ENCODE measurements at places on chromosomes 2 and 18.

- peak; percentile 89 for DNase-seq
Observed at GRCh38 chr2:127649684-127650040, 3.7 kb downstream of the GPR17 start.

DNA sequence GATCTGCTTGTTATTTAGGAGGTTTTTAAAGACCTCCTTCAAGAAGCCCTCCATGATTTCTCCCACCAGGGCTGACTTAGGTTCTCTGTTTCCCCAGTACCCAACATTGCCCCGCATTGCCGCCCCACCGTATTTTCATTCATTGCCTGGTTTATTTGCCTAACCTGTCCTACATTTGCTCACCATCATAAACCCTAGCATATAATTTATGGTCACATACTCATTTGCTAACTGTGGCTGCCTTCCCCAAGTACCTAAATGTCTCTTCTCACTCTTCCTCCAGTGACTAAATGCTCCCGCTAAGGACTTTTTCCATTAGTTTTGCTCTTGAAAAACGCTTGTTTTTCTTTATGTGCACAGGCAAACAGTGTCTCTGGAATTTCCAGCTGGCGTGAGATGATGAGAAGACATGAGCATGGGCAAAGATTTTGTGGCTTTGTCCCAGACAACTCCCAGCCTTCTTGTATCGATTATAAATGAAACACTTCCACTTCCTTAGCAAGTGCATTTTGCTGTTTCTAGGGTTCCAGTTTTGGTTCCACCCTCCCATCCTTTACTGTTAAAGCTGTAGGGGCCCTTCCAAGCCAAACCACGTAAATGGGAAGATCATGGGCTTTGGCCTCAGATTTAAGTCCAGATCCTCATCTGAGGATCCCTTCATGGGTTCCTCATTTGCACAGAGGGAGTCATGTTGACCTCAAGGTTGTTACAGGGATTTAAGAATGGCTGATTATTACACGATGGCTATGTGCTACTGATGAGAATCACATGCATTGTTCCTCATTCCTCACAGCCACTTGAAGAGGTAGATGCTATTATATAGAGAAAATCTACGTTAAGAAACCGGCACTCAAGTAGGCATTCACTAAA is 21.0 kb upstream of the ARMC9 start:
- no peak for DNase-seq

DNA sequence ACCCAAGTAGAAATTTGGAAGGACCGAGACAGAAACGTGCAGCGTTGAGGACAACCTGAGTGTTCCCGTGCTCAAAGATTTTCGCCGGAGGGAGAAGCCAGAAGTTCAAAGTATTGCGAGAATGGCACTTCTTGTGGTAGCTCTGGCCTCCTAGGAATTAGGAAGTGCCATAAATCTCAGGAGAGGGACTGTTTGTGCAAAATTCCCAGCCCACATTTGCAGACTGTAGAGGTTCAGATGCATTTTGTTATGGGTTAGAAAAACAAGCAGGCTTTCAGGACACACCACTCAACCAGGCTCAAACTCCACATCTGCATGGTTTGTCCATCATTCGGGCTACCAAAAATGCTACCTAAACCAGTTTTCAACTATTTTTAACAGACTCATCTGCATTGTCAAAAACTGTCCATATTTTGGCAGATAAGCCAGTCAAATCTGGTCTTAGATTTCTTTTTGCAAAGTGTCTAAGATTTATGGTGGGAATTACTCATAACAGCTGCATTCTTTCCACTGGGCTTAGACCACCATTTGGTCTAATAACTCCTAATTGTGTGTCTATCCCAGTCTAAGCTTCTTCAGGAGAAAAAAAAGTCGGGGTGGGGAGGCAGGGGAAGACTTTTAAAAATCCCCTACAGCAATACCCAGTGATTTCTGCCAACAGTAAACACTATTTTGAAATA is 422.9 kb downstream of the ARHGAP15 start:
- no peak for DNase-seq

- DNase-seq = no peak
Observed at GRCh38 chr2:8133363-8133762, 548.5 kb upstream of the ID2 start.

DNA sequence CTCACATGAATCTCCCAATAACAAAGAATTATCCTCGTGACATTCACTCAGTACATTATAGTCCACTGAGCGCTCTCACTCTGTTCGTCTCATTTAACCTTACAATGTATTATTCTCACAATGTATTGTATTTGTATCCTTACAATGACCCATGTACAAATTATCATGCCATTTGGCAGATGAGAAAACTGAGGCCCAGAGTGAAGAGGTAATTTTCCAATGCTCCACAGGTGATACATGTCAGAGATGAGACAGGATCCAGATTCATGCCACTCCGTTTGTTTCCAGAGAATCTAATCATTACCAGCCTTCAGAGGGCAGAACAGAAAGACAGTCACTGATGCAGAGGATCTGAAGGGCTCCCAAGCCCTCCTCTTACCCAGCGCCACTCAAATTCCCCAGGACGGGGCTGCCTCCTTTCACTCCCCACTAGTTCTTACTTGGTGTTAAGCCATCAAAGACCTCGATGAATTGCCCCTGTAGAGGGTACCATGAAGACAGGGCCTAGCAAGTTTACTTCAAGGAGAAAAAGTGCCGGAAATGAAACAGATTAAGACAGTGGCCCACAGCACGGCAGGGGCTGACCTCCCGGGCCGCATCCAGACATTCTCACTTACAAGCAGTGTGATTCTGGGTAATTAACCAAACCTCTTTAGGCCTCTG is 98.4 kb upstream of the MBOAT2 start:
- DNase-seq = no peak

- DNase-seq = no peak
Observed at GRCh38 chr2:27795868-27796277, 24.4 kb downstream of the MRPL33 start.

DNA sequence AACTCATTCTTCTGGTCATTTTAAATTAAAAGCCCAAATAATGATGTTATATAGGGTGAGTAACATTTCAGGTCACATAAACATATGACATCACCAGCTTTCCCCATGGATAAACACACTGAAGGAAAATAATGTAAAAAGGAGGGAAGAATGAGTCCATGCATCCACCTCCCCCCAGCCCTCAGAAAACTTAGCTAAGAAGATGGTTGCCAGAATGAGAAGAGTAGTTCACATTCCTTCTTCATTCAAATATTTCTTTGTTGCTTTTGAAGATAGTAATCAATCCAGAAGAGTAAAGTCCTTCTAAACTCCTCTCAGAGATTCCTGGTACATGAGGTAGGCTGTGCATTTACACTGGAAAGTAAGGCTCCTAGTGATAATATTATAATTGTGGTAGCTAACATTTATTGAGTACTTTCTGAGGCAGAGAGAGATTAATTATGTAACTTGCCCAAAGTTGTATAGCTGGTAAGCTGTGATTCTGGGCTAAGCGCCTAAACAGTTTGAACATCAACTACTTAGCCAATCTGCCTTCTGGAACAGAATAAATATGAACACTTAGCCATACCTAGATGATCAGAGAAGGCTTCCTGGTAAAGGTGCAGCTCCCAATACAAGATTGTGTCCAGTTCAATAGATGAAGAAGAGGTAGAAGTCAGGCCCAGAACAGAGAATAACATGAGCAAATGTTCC is 256.7 kb upstream of the FN1 start:
- DNase-seq = no peak

- DNase-seq = no peak
Observed at GRCh38 chr18:48085781-48086487, 155.5 kb upstream of the SMAD2 start.

- DNase-seq = no peak
Observed at GRCh38 chr18:47343291-47343690, 91.8 kb upstream of the SKOR2 start.

GRCh38 chr18:49031511-49032188 is 80.9 kb upstream of the SMAD7 start:
- peak; percentile 39 for DNase-seq

DNA sequence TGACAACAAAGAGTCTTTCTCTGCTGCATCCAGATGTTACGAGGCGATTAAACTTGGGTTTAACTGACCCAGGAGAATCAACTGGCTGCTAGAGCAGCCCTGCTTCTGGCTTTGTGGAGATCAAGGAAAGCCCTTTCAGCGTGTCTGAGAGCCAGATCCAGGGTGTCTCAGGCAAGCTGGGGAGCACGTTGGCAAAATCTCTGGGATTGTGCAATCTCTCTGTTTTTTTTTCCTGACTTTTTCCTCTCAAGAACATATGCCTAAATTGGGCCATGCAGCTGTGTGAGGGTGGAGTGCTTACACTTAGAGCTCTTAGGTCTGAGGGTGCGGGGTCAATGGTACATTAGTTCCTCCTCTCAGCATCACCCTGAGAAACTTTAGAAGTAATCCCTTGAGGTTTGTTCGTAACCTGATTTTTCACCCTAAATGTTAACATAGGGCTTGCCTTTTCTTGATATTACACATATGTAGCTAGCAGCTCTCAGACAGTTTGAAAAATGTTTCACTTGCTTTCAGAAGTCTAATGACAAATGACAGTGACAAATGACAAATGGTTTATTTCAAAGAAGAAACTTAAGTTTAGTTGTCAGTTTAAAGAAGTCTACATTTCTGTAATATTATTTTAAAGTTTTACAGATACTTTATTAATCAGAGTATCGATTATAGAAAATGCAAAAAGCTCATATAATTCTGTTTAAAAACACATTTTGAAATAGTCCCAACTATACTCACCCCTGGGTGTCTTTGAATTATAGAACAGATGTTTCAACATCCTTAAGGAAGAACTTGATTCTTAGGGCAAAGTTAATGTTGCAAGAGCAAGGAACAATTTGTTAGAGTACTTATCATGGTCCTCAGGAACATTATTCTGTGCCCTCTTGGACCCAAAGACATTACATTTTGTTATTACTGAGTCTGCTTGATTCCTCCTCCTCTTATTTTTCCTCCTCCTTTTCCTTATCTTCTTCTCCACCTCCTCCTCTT is 38.4 kb upstream of the ZSWIM2 start:
- DNase-seq = no peak

DNA sequence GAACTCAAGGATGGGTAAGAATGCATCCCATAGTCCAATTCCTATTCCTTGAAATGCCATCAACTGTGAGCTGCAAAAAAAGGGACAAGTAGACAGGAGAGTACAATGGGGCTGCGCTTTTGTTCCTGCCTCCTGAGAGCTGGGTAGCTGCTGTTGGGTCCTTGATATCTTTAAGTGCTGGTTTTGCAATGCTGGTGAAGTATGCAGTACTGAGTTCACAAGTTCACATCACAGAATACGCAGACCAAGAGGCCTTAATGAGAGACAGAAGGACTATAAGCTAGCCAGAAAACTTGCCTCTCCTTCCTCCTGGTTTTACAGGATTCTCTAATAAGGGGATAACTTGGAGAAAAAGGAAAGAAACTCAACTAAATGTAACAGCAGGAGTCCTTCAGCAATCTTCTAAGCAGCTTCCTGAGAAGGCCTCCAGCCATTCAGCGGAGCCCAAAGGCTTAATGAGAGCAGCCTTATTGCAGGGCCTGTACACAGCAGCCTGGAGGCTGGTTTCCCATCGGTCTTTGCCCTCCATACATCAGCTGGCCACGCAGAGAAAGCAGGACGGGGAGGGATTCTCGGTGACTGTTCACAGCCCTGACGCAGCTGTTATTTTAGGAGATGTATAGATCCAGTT is 293.1 kb downstream of the CDCA7 start:
- DNase-seq = no peak

- DNase-seq = no peak
Observed at GRCh38 chr18:13006531-13007247, 15.5 kb downstream of the CEP192 start.

GRCh38 chr2:55899881-55900280 is 23.7 kb downstream of the EFEMP1 start:
- no peak for DNase-seq

- no peak for DNase-seq
Observed at GRCh38 chr2:231348173-231348572, 47.3 kb upstream of the B3GNT7 start.

DNA sequence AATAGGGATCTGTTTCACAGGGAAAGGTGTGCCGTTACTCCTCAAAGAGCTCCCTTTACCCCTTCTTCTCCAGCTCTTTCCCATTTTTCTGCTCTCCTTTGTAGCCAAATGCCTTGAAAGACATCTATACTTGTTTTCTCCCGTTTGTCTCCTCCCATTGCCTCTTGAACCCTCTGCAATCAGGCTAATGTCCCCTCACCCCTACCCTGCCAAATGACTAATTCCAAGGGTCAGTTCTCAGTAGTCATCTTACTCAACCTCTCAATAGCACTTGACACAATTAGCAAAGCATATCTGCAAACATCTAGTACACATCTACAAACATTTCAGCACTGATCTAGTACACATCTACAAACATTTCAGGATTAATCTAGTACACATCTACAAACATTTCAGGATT is 12.6 kb downstream of the MRO start:
- no peak for DNase-seq

DNA sequence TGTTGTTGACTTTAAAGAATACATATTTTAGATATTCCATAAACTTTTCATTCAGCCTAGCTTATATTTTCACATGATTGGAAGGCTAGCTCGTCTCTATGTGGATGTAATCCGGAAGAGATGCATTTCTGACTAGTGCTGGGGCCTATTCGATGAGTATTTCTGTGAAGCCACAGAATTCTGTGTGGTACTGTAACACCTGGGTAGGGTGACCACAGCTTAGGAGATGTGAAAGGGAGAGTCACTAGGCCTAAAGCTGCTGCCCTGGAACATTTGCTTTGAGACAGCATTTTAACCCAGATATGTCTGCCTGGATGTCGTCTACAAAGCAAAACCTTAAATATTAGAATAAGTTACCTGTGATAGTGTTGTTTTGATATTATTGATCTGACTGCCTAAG is 83.5 kb downstream of the ZNF236 start:
- no peak for DNase-seq

GRCh38 chr2:102703748-102704147 is 58.1 kb upstream of the TMEM182 start:
- DNase-seq = no peak

DNA sequence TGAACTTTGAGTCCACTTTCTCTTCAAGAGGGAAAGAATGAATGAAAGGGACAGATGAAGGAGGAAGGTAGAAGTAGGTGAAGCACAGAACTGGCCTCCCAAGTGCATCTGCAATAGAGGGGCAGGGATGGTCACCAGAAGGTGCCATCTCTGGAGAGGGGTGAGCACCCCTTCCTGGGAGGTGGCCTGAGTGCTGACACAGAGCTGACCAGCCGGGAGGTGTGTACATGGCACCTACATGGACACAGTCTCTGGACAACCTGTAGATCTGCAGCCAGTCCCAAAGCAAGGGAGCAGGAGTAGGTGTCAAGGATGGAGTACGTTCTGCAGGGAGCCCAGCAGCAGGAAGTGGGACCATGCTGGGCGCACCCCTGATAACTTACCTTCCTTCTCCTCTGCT is 83.2 kb downstream of the TFCP2L1 start:
- no peak for DNase-seq
